ENCODE measurements at places on chromosomes 1 and 21.

DNA sequence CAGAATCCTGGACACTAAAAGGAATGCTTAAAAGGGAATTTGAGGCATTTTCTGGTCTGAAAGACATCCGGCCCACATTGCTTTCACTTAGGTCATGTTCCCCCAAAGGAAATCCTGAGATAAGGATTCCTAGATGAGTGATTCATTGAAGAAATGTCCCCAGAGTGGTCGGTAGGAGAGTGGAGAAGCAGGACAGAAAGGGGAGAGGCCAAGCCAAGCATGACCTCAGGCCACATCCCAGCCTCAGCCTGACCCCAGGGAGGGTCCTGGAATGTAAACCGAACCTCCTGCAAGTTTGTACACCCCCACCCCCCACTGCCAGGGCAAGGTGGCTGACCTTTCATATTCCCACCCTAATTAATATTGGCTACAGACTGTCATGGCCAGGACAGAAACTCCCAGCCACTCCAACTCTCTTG, 16.6 kb downstream of the HIVEP3 start:
- peak; percentile 54 for DNase-seq

GRCh38 chr21:46413365-46413696, 45.4 kb upstream of the DIP2A start:
- DNase-seq = no peak

DNA sequence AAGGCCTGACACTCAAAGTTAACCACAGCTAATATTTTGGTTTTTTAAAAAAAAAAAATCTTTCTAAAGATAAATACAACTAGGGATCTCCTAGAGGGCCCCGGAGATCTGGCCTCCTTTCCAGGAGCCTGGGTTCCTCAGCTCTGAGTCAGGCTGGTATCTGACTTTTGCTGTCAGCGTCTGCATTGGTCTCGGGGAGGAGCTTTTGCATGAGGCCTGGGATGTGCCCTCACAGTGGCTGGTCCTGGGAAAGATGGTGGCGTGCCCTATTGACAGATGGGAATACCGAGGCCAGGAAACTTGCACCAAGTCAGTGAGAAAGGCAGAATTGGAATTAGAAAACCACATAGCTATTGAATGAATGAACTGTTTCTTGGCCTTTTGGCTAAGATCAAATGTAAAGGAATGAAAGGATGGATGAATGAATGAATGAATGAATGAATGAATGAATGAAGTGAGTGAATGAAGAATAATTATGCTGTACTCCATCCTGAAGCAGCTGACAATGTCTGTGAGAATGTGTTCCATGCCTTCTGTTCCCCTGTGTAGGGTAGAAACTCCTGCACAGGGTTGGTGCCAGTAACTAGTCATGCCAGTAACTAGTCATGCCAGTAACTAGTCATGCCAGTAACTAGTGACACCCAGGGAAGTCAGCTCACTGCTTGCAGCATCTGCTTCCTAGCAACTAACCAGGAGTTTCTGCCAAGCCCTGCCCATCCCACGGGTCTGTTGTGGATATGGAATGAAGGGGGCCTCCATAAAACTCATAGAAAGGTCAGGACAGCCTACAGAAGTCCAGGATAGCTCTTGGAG, 242.5 kb upstream of the VAMP3 start:
- no peak for DNase-seq

DNA sequence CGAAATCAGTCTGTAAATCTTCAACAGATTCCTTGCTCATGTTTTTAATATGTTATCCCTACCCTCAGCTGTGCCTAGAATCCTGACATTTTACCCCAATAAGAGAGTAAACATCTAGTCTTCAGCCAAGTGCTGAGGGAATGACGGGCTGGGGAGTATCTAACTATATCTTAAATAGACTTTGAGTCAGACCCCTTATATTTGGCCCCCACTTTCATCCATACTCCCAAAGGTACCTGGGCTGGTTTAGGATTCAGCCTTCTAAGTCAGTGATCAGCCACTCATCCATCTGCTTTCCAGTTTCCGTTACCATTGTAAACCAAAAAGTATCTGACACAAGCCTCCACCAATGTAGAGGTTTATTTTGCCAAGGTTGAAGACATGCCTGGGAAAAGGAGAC, 36.1 kb upstream of the CNIH3 start:
- DNase-seq = no peak

DNA sequence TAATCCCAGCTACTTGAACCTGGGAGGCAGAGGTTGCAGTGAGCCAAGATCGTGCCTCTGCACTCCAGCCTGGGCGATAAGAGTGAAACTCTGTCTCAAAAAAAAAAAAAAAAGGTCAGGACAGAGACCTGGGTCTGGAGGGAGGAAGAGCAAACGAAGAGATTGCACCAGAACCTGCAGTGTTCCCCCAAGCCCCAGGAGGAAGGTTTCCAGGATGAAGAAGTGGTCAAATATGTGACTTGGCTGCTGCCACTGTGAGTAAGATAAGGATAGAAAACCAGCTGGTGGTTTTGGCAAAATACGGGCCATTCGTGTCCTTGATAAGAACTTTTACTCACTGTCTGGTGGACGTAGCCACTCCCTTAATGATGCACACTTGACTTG, 42.2 kb downstream of the CLDN14 start:
- DNase-seq = no peak

- no peak for DNase-seq
Observed at GRCh38 chr1:95252422-95252821, 18.4 kb downstream of the RWDD3 start.
